Upper lobe of left lung (tissue), 6 donors: ENCODE measurements at places on chromosomes 13 and 19.

DNA sequence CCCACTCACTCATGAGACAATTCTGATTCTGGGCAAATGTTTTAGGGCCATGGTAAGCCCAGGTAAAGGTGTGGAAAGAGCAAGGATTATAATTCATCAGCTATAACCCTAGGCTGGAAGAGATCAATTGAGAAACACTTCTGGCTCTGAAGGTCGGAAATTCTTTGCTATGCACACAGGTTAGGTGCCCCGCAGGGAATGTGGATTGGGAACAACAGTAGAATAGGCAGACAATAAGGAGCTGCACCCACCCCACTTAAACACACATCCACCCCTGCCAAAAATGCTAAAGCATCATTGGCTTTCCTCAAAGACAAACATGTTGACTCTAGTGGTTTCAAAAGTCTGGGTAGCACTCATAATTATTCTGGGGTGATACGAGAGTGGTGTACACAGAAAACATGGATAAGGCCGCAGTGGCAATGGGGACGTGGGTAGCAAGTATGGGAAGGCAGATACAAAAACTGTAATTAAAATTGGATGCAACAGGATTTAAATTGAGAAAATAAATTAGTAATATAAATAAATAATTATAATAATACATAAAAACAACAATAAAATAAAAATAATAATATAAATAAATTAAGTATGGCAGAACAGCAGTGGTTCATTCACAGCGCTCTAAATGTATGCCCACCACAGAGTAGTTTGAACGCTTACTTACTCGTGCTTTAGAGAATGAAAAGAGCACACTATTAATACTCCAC lies 8.6 kb downstream of the EFNB2 start:
- no peak for DNase-seq

DNA sequence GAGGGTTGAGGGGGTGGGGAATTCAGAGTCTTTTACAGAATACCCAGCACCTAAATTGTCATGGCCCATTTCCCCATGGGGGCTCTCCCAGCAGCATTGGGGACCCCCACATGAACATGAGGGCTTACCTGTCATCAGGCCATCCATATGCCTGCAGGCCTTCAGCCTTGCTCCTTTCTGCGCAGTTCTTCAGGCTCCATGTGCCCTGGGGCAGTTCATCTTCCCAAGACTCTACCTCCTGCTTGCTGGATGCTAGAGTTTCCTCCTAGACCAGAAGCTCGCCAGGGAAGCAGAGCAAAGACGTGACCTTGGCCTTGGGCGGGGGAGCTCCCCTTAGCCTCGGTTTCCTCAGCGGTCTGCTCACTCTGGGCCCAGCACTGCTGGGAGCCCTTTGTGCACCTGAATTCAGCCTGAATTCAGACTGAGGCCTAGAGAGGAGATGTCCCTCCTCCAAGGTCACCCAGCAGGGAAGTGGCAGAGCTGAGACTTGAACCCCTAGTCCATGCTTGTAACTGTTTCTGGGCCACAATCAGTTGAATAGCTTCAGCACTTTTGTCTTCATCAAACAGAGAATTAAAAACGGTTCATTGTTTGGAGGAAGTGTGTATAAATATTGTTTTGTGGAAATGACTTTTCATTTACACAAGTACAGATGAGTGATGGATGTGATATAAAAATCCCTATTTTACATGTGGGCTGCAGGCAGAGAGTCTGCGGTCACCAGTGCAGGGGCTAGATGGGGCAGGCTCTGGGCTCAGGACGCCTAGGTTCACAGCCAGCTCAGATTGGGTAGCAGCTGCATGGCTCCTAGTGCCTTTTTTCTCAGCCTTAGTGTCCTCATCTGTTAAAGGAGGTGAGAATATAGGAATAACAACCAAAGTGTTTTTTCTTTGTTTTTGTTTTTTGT lies 9.5 kb downstream of the PPP5C start:
- no peak for DNase-seq

DNA sequence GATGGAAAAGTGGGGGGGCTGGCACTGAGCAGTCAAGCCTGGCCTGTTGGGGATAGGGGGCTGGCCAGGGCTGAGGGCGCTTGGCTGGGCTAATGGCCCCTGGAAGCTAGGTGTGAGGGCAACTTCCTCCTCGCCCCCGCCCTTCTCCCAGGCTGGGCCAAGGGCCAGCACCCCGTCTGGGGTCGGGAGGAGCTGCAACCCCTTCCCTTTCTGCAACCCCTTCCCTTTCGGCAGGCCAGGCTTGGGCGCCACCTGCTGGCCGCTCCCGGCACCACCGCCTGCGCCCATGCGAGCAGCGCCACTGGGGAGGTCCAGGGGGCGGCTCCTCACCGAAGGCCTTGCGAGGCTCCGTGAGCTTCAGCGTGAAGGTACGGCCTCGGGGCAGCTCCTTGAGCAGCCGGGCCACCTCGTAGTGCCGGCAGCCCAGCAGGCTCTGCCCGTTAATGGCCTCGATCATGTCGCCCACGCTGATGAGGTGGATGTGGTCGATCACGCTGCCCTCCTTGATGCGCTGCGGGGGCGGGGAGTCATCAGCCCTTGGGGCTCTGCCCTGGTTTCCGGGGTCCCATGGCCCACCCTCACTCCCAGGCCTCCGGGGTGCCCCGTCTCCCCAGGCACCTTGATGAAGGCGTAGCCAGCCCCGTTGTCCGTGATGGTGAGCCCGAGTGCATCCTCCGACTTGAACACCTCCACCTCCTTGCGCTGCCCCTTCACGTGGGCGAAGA lies 5.0 kb upstream of the PTGER1 start:
- DNase-seq, result peak; percentile 93

DNA sequence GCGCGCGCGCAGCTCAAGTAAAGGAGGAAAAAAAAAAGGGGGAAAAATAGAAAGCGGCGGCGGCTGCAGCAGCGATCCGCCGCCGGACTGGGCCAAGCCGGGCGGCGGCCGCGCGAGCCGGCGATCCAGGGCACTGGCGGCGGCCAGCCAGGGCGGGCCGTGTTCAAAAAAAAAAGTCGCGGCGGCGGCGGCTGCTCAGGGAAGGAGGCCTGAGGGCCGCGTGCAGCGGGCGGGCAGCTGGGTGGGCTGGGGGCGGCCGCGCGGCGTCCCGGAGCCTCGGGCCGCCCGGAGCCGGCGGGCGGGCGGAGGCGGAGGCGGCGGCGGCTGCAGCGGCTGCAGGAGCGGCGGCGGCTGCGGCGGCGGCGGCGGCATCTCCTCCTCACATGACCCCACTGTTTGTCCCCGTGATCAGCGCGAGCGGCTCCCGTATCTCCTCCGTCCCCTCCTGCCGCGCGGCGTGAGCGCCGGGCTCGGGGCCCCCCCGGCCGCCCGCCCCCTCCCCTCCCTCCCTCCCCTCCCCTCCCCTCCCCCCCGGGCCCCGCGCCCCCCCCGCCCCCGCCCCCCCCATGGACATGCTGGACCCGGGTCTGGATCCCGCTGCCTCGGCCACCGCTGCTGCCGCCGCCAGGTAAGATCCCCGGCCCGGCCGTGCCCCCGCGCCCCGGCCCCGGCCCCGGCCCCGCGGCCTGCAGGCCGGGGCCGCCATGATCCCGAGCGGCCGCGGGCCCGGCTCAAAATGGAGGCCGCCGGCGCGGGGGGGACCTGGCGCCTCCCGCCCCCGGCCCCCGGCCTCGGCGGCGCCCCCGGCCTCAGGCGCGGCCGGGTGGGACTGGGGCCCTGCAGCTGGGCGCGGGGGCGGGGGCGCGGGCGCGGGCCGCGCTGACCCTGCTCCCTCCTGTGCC lies at the start of gene USF2:
TSS of gene USF2 (plus strand) at position 427 of the 902 bp plus-strand sequence. CDS start at position 567, 140 bp downstream.
- peak; percentile 92 for DNase-seq

DNA sequence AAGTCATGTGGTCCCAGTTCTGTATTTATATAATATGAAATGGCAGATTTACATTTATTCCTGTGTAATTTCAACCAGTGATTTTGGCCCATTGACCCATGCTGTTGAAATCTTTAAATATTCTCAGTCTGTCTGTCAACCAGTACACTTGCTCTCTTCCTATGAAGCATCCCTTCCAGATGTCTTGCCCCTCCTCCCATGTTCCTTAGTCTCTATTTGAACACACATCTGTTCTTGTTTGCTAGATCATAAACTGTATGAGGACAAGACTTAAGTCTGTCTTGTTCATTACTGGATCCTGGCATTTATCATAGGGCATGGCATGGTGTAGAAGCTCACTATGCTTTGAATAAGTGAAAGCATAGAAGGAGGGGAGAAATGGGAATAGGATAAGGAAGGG lies 34.9 kb downstream of the STARD13 start:
- DNase-seq, result no peak

DNA sequence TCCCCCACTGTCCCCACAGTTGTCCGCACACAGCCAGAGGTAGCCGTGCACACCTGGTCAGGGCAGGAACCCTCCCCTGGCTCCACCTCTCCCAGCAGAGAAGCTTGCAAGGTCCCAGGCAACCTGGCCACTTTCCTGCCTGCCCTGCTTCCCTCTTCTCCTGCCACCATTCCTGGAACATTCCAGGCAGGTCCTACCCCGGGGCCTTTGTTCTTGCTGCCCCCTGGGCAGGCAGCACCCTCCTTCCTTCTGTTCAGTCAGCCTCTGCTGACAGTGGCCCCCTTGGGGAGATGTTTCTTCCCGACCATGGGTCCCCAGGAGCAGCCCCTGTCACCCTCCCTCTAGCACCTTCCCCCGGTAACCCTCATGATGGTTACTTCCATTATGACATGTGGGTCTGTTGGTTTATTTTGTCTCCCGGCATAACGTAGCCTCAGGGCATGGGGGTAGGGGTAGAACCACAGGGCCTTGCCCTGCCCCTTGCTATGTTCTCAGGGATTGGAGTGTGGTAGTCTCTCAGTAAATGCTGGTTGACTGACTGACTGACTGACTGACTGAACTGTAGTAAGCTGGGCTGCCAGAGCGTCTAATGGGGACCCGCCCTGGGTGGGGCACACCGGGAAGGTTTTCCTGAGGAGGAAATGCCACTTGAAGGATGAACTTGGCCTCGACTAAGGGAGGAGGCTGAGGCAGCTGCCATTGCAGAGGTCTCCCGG lies 10.8 kb downstream of the PAK4 start:
- DNase-seq, result no peak

DNA sequence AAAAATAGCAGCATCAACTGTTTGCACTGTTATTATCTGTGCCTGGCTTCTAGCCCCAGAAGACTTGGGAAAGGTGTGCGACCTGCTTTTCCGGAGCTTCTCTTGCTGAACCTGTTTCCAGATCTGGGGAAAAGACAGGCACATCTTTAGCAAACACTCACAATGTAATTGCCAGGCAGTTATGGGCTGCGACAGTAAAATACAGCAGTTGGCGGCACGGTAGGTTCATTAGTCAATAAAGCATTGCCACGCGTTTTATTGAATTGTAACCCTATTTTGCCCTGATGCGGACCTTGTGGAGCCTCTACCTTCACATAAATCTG lies 223.7 kb upstream of the TSHZ3 start:
- DNase-seq, result no peak

GRCh38 chr19:39052846-39053245 lies 20.5 kb upstream of the FBXO27 start:
- DNase-seq, result no peak

DNA sequence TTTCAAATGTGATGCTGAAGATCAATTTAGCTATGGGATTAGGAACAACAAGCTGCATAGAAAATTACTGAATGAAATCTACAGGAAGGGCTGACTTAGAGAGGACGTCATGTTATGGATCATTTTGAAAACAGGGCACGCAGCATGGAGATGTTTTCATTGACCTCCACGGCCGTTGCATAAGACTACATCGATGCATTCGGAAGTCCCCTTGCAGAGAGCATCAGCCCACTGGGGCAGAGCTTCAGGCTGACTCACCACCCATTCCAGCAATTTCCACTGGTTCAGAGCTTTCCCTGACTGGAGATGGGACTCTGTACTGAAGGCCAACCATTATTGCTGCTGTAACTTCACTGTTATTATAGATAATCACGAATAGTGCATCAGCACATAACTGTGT lies 305.3 kb downstream of the IRS2 start:
- DNase-seq, result no peak

- no peak for DNase-seq
Observed at GRCh38 chr19:51698296-51698695, 5.2 kb downstream of the SPACA6 start.

GRCh38 chr19:54541712-54542111 lies 31.9 kb upstream of the LILRA2 start:
- DNase-seq, result no peak
